ENCODE measurements at places on chromosomes 1 and 21.

DNA sequence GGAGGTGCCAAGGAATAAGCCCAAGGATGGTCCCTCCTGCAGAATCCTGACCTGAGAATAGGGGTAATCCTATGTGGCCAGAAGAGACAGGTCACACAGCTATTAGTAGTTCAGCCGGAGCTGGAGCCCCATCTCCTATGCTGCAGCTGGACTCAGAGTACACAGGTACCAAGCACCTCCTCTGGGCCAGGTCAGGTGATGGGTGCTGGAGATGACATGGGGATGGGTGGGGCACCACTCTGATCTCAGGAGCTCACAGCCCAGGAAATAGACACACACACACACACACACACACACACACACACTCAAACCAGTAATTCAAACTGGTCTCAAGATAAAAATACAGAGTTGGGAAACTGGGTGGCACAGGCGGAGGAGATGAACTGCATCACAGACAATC is 54.2 kb upstream of the SSBP3 start:
- no peak for DNase-seq

GRCh38 chr1:25817840-25818501 is 1.8 kb upstream of the MTFR1L start:
- no peak for DNase-seq

GRCh38 chr1:106325600-106325999 is 730.9 kb upstream of the PRMT6 start:
- no peak for DNase-seq

DNA sequence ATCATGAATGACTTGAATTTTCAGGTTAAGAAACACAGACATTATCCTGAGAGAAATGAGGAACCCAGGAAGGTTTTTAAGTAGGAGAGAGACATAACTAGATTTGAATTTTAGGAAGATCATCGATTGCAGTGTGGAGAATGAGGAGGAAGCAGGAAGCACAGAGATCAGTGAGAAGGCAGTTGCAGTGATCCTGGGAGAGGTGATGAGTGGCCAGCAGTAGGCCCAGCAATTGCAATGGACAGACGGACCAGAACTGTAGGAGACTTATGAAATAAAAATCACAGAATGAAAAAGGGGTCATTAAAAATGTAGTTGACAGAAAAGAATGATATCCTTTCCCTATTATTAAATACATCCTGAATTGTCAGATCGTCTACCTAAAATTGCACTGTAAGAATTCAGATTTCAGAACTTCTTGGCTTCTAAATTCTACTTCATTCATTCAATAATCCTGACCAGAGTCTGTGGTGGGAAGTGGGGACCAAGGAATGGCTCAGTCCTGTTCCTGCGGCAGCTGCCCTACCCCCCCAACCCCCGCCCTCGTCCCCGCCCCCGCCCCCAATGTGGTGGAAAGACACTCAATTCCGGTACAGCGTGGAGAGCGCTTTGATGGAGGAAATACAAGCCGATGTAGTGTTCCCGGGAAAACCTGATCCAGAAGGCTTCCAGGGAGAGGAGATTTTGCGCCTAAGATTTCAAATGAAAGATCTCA is 35.1 kb downstream of the SLC2A1 start:
- DNase-seq: no peak

DNA sequence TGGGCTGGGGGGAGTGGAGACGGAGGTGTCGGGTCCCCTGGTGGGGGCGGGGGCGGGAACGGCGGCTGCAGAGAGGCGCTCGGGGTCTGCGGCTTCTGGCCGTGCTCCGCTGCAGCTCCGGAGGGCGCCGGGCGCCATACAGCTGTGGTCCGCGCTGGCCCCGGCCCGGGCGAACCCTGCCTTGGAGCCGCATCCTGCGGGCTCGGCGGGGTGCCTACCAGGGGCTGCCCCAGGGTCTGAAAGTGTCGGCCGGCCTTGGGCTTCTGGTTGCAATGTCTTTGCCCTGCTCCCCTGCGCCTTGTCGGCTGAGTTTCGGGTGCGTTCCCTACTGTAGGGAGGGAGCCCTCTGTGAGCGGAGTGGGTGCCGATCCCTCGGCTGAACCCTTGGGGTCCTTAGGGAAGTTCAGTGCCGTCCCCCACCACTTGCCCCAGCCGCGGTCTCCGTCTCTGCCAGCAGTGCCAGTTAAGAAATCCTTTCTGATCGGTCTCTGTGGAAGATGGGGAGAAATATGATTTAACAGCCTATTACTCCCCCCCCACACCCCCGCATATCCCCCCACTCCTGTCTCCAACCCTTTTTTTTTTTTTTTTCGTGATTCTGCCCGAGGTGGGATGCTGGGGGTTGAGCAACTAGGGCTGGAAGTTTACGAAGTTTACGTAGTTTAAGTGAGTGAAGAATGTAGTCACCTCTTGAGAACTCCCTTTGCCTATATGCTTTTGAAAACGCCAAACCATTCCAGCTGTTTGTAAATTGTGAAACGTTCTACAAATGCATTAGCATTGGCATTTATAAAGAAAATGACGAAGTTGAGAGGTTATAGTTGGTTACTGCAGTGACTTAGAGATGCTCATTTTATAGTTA is 588 bp downstream of the NEXN start:
- DNase-seq: peak; percentile 24

DNA sequence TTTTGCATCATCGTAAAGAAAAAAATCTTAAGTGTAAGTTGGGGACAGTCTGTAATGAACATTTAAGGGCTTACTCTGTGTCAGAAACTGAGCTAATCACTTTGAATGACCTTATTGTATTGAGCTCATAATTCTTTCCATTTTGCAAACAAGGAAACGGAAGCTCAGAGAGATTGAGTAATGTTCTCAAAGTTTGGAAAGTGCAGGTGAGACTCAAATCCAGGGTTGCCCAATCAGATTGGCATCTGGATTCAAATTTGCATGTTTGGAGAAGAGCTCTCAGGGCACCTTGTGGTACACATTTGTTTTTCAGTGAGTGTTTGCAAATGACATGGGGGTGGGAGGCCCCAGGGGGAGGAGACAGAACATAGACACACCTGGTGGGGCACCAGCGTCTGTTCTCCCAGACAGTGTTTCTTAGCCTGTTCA is 8.0 kb downstream of the ALPL start:
- DNase-seq: no peak

DNA sequence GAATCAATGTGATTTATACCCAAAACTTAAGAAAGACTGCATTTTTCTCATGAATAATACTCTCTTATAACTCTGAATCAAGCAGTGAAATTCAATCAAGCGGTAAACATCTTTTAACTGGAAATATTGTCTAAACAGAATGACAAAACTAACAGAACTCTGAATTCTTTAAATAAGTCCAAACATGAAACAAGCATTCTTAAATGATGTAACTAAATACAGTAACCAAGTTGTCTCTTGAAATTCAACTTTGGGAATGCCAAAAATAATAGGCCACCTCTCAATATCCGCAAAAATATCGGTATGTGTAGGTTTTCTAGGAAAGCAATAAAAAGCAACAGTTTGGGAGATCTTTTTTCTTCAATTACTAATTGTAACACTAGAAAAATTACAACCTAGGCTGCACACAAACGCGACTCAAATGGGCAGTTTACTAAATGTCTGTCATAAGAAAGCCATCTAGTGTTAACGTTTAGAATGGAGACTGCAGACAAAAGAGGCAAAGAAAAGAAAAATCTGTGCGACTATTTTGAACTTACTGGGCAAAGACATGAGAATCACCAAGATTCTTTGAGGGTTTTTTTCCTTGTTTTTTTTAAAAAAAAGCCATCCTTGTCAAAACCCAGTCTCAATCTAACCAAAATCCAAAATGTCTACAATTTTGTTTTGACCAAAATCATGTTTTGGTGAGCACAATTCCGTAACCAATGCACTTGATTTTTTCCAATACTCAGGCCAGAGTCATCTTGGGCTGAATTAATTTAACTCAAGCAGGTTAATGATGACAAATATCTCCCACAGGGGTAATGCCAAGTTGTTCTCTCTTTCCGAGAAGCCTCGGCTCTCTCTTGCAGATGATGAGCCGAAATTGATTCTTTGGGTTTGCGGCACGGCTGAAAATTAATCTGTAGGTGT is 1.3 kb downstream of the SIPA1L2 start:
- DNase-seq: no peak

- no peak for DNase-seq
These were observed 9.9 kb downstream of the TSSK3 start for GRCh38 chr1:32372149-32372756.

GRCh38 chr21:38159355-38159754 is 97.4 kb upstream of the KCNJ15 start:
- DNase-seq: peak; percentile 55

GRCh38 chr21:10627316-10627863 is 106.0 kb downstream of the TPTE start:
- no peak for DNase-seq

GRCh38 chr1:96522927-96523326 is 198.7 kb upstream of the PTBP2 start:
- no peak for DNase-seq

DNA sequence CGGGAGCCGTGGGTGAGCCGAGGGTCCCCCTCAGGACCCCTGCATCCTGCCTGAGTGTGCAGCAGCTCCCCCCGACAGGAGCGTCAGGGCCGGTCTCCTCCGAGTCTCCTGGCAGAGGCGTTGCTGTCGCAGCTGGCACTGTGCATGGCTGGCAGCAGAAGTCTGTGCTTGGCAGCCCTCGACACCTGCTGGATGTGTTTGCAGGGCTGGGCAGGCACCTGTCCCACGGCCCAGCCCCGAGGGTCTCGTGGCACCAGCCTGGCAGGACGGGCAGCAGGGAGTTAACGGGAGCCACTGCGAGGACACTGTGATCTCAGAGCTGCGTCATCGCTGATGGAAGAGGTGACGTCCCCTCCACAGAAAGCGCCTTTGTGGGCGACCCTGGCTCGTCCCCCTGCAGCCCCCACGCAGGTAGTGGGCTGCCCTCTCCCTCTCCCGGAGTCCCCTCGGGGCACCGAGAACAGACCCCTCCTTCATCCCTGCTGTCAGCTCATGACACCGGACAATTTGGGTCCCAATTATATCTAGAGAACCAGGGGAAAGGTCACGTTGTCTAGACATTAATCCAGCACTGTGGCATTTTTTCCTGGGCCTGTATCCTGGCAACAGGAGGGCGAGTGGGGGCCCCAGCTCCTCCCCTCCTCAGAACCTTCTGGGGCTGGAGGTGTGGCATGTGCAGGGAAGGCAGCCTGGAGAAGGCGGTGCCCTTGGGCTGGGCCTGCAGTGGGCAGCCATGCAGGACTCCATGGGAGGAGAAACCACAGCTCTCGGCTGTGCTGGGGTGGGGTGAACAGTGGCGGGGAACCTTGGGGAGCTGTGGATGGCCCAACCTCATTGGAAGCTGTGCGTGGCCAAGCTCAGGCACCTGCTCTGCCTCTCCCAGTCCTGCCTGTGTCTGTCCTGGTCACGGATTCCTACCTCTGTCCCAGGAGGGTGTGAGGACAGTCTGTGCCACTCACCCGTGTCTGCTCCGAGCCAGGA is 15.4 kb downstream of the COL18A1 start:
- DNase-seq: no peak
